ENCODE measurements at places on chromosomes 13 and 19.

DNA sequence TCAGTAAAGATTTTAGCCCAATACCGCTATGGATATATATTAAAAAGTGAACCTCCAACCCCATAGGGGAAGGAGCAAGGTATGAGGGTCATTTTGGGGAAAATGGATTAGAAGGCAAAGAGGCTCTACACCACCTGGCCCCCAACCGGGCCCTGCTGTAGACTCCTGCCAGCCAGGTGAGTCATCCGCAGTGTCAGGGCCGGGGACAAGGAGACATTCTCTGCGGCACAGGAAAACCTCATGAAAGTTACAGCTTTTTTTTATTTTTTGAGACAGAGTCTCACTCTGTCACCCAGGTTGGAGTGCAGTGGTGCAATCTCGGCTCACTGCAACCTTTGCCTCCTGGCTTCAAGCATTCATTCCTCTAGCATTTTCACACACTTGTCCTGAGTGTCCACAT is 32.0 kb downstream of the ZFR2 start:
- no peak for DNase-seq

GRCh38 chr13:92256211-92256610 is 857.8 kb downstream of the GPC5 start:
- DNase-seq, result no peak

GRCh38 chr13:62046512-62046911 is 630.9 kb upstream of the PCDH20 start:
- no peak for DNase-seq

- DNase-seq, result peak; percentile 99
These were observed at the start of gene DHPS for GRCh38 chr19:12681074-12681987. Gene DHPS, minus strand, starts transcription at chr19:12681880. Its CDS starts 114 bp downstream, at chr19:12681766.

DNA sequence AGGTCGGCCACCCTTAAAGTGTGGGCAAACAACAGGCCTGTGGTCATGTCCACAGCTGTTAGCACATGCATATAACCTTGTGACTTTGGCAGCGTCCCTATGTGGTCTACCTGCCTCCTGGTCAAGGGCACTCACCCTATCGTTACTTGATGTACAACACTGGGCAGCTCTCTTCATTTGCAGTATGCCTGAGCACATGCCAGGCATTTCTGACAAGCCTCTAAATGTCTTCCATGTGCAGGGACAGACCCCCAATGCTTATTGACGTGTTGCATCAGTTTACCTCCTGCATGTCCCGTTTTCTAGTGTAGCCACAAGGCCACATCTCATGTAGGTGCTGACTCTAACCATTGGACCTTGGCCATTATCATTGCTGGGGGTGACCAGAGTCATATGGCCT is 731.7 kb upstream of the MIR17HG start:
- DNase-seq, result no peak

- no peak for DNase-seq
These were observed 457.4 kb downstream of the DIAPH3 start for GRCh38 chr13:59706101-59706976.

DNA sequence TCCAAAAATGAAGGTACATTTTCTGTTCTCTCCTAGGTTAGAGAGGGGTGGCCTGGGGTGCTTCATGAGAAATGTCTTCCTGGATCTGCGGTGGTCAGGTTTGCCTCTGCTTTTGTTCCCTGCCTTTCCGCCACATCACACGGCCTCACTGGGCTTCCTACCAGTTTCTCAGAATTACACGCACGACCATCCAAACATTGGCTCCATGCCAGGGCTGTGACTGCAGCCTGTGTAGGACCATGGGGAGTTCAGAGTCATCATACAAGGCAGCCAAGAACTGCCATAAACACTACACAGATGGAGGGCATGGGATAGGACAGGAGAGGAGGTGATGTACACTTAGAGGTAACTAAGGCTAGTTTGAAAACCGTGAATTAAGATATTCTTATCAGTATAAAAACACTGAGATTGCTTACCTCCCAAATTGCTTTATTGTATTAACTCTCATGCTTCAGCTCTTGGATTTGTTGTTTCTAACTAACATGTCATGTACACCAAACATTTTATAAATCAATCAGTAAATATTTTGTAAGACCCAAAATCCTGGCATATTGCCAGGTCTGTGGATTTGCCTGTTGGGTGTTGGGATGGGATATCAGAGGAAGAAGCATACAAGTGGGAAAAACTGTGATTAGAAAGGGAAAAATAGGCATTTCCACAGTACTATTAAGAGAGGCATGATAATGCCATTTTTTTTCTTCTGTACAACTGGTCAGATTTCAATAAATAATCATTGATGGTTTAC is 45.2 kb downstream of the CDADC1 start:
- DNase-seq, result no peak

GRCh38 chr13:40252676-40253075 is 413.8 kb downstream of the FOXO1 start:
- DNase-seq, result no peak

GRCh38 chr19:15393963-15394362 is 14.4 kb upstream of the AKAP8 start:
- DNase-seq, result no peak

- peak; percentile 35 for DNase-seq
These were observed at the start of gene DACH1 for GRCh38 chr13:71867131-71867814. Gene DACH1, minus strand, starts transcription at chr13:71867204.

- peak; percentile 47 for DNase-seq
These were observed 6.7 kb upstream of the PCDH17 start for GRCh38 chr13:57624565-57625435.

DNA sequence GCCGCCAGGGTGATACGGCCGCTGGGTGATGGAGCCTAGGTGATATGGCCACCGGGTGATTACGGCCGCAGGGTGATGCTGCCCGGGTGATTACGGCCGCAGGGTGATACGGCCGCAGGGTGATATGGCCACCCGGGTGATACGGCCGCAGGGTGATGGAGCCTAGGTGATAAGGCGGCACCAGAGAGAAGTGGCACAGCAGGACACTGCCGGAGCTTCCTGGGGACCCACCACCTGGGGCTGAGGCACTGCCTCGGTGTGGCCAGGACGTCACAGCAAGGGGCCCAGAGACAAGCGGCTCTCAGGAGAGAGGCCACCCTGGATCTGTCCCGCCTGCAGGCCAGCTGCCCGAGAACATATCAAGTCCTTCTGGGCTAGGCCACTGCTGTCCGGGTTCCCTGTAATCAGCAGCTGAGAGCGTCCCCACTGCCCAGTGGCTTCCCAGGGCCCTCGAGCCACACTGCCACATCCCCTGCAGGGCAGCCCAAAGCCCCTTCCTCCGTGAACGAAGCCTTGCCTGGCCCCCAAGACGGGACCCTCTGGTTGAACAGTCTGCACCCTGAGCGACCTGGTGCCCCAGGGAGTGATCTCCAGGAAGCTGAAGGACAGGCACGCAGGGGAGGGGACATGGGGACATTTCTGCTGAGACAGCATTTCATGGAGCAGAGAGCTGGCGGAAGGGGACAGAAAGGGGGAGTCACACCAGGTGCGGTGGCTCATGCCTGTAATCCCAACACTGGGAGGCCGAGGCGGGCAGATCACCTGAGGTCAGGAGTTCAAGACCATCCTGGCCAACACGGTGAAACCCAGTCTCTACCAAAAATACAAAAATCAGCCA is 22.1 kb downstream of the ZNF787 start:
- no peak for DNase-seq

GRCh38 chr13:30714629-30715371 is 20.5 kb upstream of the ALOX5AP start:
- DNase-seq, result peak; percentile 54

- DNase-seq, result no peak
These were observed 37.5 kb upstream of the POU2F2 start for GRCh38 chr19:42169486-42170413.

DNA sequence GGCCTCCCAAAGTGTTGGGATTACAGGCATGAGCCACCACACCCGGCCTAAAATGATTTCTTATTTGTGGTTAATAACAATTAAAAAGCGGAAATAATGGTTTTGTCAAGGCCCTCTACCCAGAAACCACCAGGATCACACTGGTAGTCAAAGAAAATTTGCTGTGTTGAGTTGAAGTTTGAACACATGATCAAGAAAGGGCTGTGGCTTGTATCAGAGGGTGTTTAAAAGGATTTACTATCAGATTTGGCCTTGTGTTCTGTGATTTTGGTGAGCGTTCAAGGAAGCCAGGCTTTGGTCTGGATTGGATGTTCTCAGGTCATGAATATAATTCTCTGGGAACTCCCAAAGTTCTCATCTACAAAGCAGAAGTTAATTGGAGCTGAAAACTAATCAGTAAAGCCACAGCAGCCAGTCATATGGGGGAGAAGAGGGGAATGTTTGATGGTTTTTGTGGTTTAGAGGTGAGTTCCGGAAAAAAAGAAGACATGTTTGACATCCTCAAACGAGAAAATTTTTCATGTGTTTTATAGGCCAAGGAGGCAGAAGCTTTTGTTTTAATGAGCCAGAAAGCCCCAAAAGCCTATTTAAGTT is 10.6 kb upstream of the ZNF556 start:
- no peak for DNase-seq

DNA sequence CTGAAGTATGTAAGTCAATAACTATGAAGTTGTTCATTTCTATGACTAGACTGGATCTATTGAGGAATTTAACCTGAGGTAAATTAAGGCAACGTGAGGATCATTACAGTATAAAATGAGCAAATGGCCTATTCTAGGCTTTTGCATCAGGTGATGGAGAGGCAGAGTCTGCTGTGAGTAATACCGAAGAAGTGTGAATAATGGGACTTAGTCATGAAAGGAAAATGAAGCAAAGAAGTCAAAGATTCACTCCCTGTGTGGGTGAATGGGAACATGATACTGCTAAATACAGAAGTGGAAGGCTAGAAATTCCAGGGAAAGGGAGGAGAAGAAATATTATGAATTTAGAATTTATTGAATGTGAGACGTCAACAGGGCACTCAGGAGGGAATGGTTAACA is 774.1 kb downstream of the LIG4 start:
- no peak for DNase-seq

- DNase-seq, result peak; percentile 46
These were observed 330.3 kb upstream of the MIR17HG start for GRCh38 chr13:91017031-91017668.

DNA sequence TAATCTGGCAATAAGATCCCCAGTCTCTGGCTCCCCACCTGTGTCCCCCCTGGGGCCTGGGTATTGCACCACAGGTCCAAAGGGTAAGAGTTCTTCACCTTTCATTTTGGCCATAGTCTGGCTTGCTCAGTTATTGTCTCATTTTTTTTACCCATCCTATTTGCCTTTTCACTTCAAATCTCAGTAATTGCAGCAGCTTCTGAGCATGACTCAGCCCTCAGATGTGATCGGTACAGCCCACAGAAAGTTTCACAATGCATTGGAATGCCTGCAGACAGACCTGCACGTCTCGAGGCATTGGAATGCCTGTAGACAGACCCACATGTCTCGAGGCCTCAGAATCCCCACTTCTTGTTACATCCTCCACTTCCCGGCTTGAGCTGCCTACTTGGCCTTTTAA is 173.6 kb downstream of the NUFIP1 start:
- DNase-seq, result no peak

- DNase-seq, result no peak
These were observed 16.1 kb downstream of the COL4A1 start for GRCh38 chr13:110290826-110291225.

DNA sequence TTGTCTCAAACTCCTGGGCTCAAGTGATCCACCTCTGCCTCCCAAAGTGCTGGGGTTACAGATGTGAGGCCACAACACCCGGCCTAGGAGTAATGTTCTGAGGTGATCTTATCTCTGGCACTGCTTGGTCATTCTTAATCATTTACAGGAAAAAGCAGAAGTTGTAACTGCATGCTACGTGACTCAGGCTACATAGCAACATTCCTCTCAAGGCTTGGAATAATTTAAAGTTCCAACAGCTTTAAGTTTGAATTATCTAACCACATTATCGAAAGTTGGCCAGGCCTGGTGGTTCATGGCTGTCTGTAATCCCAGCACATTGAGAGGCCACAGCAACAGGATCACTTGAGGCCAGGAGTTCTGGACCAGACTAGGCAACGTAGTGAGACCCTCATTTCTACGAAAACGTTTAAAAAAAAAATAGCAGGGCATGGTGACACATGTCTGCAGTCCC is 3.9 kb upstream of the B9D2 start:
- peak; percentile 88 for DNase-seq

GRCh38 chr19:44796701-44797115 is 12.2 kb upstream of the BCAM start:
- no peak for DNase-seq

DNA sequence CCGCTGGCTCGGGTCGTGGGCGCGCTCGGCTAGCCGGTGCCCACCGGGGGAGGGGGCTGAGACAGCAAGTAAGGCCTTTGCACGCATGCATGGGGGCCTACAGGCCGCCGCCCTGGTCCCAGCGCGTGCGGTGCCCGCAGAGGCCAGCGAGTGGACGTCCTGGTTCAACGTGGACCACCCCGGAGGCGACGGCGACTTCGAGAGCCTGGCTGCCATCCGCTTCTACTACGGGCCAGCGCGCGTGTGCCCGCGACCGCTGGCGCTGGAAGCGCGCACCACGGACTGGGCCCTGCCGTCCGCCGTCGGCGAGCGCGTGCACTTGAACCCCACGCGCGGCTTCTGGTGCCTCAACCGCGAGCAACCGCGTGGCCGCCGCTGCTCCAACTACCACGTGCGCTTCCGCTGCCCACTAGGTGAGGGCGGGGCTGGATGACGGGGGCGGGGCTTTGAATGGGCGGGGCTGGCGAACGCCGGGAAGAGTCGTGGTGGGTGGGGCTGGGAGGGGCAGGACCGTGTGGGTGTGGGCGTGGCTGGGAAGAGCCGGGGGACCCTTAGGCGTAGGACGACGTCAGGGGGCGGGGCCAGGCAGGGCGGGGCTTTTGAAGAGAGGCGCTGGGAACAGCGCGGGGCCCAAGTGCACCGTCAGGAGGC is 2.1 kb downstream of the CILP2 start:
- DNase-seq, result no peak

DNA sequence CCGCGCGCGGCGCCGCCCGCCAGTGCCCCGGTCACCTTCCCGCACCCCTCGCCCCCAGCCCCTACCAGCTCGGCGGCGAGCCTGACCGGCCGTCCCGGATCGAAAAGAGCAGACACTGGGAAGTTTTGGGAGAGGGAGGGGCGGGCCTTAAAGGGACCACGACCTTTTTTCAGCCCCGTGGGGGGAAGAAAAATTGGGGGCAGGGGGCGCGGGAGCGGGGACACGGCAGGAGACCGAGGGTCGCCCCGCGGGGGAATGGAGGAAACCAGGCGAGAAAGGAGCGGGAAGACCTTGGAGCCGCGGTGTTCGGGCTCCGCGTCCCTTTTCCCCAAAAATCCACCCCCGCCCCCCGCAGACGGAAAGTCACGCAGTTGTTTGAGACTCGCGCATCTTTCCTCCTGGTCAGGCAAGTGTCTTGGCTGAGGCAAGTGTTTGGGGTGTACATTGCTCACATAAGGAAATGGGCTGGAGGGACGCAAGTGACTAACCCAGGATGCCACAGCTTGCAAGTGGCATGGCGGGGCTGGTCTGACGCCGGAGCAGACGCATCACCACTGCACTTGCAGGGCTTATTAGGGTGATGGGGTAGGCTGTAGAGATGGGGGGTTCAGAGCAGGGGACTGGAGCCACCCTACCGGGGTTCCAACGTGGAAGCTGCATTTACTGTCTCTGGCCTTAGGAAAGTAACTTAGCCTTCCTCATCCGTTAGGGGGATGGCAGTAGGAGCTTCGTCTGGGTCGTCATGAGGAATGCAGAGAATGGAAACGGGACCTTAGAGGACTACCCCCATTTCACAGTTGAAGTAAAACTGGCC is 2.7 kb upstream of the HNRNPL start:
- peak; percentile 82 for DNase-seq
